ENCODE measurements at places on chromosomes 3 and 15.

GRCh38 chr3:62546266-62546665 lies 172.9 kb upstream of the FEZF2 start:
- DNase-seq: no peak

- no peak for DNase-seq
Observed at GRCh38 chr15:41438206-41438605, 21.3 kb downstream of the RTF1 start.

- no peak for DNase-seq
Observed at GRCh38 chr3:12992629-12993516, 80.4 kb downstream of the IQSEC1 start.

- no peak for DNase-seq
Observed at GRCh38 chr15:22992024-22992326, 11.8 kb upstream of the CYFIP1 start.

- DNase-seq: no peak
Observed at GRCh38 chr15:76663529-76663928, 241.6 kb downstream of the SCAPER start.

- DNase-seq: peak; percentile 47
Observed at GRCh38 chr3:138456961-138457862, 22.8 kb downstream of the ESYT3 start.

DNA sequence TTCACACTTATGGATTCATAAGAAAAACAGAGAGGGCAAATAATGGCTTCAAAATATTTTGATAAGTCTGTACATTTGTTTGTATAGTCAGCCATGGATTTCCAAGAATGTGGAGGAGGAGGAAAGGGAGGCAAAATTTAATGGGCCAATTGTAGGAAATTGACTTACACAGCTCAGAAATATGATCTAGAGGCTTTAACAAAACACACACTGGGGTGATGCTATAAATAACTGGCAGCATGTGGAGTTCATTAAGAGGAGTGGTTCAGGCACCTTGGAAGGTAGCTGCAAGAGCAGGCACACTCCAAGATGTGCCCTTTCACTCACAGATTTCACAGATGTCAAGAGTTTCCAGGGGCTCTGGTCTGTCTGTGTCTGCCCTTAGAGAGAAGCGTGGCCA lies 193.4 kb upstream of the RASGRP1 start:
- DNase-seq: no peak

GRCh38 chr3:34360713-34361112 lies 562.3 kb downstream of the PDCD6IP start:
- DNase-seq: no peak

- DNase-seq: no peak
Observed at GRCh38 chr3:190746531-190746930, 116.0 kb downstream of the GMNC start.

- DNase-seq: peak; percentile 68
Observed at GRCh38 chr3:66115858-66116654, 77.3 kb upstream of the MAGI1 start.

DNA sequence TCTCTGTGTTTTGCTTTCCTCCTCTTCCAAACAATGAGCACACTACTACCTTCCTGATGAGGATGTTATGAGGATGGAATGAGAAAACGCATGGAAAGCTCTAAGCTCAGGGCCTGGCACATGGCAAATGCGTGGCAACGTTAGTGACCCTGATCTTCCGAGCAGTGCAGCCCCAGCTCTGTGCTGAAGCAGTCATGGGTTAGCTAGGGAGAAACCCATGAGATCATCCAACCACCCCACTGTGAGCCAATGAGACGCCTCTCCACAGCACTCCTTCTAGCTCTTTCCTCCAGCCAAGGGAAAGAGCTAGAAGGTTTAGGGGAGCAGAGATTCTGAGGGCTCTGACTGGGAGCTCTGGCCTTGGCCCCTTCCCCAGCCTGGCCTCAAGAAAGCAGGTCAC lies 4.5 kb downstream of the CPN2 start:
- DNase-seq: peak; percentile 41

- peak; percentile 78 for DNase-seq
Observed at GRCh38 chr15:75452865-75453702, 1.6 kb upstream of the SIN3A start.

- DNase-seq: no peak
Observed at GRCh38 chr15:56099311-56099710, 105.9 kb upstream of the NEDD4 start.

DNA sequence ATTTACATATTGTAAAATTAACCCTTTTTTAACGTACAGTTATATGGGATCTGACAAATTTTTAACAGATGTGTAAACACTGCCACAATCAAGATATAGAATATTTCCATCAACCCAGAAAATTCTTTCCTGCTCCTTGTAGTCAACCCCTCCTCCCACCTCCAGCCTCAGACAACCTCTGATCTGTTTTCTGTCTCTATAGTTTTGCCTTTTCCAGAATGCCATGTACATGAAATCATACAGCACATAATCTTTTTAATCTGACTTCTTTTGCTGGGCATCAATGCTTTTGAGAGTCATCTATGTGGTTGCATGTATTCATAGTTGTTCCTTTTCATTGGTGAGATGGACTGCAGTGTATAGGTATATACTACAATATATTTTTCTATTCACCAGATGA lies 153.0 kb downstream of the SMAD6 start:
- DNase-seq: peak; percentile 3

DNA sequence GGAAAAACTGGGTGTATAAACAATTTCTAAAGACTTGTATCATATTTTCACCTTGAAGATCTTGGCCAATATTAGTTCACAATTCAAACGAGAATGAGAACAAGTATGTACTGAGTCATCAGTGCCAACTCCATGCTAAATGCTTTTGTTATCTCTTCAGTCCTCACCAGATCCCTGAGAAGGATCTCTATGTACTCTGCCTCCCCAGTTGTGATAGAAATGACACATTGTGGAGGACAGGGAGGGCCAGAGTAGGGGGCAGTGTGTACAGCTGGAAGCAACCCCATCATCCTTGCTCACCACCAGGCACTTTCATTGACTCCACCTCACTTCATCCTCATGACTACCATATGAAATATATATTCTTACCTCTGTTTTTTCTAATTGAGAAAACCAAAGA lies 353.7 kb upstream of the SOX2 start:
- no peak for DNase-seq

DNA sequence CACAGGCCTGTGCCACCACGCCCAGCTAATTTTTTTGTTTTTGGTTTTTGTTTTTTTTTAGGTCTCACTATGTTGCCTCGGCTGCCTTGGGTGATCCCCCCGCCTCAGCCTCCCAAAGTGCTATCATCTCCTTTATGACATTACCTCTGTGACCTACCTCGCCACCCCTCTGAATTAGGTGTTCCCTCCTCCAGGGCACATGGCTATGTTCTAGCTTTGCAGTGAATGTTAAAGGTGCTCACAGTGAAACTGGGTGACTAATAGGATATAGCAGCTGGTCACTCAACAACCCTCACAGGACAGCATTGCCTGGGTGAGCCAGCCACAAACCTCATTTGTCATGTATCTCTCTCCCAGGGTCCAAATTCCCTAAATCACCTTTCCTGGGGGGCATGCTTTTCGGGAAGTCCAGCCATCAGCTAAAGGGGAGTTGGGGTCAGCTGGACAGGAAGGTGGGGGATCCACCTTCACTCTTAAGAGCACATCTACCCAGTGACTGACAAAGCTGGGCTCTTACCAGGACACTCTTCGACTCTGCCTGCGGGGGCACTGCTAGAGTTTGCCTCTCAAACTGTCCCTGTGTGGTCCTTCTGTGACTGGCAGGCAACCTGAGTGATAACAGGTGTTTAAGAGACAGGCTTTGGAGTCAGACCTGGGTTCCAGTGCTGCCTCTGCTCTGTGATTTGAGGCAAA lies 1.6 kb upstream of the TTLL3 start:
- no peak for DNase-seq

DNA sequence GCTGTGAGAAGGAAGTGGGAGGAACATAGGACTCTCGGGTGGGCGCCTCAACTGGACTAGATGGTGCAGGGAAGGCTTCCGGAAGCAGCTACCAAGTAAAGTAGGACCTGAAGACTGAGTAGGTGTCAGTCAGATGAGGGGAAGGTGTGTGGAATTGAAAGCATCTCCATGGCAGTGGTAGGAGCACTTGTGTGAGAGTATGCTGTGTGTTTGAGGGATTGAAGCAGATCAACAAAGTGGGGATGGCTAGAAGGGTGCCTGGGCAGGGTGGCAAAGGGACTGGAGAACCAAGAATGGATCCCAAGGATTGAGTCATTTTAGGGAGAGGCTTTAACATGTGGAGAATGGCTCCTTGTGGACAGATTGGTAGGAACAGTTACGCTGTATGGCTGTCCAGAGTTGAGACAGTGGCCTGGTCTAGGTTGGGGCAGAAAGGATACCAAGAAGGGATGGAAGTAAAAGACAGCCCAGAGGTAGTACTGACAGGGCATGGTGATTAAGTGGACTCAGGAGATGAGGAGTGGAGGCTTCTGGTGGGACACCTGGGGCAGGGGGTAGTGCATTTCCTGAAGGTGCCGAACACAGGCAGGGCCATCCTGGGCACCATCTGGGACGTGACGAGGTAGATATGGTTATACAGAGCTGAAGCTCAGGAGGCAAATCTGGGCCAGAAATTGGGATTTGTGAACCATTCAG lies 1.5 kb downstream of the UQCC5 start:
- no peak for DNase-seq

DNA sequence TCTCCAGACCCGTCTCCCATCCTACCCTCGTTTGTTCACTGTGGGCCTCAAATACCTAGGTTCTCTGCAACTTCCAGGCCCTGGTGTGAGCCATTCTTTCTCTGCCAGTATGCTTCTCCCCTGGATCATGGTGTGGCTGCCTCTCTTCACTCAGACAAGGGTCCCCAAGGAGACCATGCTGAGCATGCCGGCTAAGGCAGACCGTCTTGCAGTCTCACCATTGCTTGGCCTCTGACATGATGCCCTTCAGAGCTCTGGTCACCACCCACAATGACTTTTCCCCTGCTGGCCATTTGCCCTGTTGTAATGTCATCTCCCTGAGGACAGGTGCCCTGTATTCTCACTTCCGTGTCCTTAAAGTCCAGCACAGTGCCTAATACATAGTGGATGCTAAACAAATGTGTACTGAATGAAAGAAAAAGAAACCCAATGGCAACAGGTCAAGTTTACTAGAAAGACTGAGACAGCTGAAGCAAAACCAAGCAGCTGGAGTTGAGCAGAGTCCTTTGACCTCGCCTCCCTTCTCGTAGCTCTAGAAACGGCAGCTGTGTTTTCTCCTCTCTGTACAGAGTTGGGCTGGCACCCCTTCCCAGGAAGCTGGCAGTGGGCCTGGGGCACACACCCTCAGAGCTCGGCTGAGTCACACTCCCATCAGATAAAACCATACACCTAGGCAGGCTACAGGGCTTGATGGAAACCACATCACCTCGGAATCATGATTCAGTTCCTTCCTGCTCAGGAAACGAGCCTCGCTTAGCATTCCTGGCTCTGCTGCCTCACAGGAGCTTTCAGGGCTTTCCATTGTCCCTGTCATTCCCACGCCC lies 8.6 kb downstream of the TLR9 start:
- DNase-seq: peak; percentile 83

DNA sequence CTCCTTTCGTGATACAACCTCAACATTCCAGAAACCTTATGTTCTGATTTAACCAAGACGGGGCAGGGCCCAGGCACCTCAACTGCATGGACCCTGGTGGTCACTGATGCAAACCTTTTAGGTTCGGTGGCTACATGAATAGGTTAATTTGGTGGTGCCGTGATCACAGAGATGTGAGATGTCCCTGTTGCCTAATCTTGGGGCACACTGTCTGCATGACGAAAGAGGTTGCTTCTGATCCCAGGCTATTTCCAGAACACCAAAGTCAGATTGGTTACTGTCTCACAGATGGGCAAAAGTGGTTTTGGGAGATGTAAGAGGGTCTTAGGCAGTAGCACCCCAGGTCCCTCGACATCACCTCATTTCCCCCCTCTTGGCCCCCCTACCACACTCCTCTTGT lies 4.0 kb upstream of the CCR1 start:
- no peak for DNase-seq

- no peak for DNase-seq
Observed at GRCh38 chr3:21894459-21895340, 143.7 kb upstream of the ZNF385D start.

DNA sequence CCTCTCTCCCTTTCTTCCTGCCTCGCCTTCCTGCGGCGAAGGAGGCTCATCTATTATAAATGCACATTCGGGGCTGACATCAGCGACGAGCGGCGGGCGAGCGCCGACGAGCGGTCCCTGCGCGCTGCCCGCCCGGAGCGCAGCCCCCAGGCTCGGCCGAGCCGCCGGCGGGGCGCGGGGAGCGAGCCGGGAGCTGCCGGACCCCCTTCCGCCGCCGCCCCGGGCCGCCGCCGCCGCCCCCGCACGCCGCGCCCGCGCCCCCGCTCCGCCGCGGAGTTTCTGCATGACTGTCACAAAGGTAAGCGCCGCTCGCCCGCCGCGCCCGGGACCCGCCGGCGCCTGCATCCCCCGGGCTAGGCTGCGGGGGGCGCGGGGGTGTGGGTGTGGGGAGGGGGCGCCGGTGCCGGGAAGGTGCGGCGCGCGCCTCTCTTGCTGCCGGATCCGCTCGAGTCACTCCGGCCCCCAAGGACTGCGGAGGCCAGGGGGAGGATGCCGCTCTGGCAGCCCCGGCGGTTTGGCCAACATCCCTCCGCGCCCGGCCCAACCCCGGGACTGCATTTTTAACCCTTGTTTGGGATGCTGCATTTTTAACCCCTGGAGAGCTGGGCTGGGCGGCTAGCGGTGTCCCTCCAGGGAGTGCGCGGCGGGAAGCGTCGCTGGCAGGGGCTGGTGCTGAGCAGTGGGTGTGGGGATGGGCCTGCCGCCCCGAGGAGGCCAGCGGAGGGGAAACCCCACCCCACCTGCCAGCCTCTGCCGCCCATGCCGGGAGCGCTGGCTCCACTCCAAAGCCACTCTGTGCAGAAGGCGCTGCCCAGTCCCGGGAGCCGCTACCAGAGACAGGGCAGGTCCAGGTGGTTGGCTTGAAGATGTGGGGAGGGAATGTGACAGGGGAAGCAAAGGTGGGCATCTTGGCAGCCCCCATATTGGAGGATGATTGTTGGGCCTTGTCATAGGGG lies at the start of gene CORO2B:
Gene CORO2B (plus strand): TSS at position 14 of the 956 bp plus-strand sequence. CDS start 270 bp downstream, at position 284.
- DNase-seq: peak; percentile 76

DNA sequence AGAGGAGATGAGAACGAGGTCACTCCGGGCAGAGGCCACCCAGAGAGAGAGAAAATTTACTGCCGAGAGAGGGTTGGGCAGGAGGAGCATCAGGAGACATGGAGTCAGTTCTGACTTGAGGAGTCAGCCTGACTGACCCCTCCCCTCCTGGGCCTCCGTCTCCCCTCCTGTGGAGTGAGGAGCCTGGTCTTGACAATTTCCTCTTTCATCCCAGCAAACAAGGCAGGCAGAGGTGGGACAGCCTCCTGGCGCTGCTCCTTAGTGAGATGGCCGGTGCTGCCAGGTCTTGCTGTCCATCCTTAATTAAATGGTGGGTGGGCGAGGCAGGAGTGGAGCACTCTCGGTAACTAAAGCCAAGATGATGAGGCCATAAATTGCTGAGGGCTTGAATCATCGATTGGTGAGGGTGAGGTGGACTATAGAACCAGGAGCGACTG lies 60.6 kb downstream of the CYP11A1 start:
- no peak for DNase-seq

DNA sequence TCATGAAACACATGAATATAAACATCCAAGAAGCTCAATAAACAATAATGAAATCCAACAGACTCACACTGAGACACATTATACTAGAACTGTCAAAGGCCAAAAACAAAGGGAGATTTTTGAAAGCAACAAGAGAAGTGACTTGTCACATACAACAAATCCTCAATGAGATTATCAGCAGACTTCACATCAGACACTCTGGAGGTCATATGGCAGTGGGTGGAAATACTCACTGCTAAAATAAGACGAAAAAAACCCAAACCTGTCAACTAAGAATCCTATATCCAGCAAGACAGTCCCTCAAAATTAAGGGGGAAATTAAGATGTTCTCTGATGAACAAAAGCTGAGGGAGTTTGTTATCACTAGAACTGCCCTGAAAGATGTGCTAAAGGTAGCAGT lies 125.4 kb upstream of the MELTF start:
- DNase-seq: no peak
